ENCODE measurements at places on chromosomes 6 and 20.

GRCh38 chr20:23446505-23446904, 6.2 kb downstream of the CST11 start:
- peak; percentile 26 for DNase-seq

DNA sequence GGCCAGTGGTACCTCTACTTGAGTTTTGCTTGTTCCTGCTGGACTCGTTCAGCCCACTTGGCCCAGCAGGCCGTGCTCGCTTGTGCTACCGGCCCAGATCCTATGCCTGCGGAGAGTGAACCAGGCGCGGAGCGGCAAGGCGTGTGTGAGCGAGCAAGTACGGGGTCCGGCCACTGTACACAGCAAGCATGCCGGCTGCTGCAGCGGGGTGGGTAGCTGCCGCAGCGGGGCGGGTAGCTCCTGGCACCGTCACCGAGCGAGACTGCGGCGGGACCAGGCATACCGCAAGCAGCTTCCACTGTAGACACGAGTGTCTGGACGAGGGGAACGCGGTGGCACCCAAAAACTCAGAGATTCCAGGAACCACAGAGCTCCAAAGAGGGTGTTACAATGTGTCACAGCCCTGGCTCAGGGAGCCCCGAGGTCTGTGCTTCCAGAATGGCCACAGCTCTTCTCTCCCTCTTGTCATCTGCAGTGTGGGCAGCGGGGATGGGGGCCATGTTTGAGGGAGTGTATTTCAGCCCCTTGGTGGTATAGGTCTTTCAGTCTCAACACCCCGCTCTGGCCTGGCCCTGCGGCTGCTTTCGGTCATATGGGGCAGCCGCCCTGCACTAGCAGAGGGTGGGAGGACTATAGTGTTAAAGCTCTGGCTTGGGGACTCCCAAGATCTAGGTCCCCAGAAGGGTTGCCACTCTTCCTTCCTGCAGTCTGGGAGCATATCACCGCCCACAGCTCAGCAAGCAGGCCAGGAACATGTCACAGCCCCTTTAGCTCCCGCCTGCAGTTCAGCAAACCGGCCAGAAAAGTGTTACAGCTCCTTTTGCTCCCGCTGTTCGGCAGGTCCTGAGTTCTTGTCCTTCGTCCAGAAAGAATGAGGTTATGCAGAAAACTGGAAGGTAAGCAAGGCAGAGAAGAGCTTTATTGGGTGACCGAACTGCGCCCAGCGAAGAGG, 6.1 kb upstream of the RWDD1 start:
- DNase-seq = peak; percentile 24

- no peak for DNase-seq
These were observed 239.3 kb downstream of the OGFRL1 start for GRCh38 chr6:71527886-71528285.

GRCh38 chr20:38563802-38564431, 17.1 kb upstream of the ADIG start:
- no peak for DNase-seq

DNA sequence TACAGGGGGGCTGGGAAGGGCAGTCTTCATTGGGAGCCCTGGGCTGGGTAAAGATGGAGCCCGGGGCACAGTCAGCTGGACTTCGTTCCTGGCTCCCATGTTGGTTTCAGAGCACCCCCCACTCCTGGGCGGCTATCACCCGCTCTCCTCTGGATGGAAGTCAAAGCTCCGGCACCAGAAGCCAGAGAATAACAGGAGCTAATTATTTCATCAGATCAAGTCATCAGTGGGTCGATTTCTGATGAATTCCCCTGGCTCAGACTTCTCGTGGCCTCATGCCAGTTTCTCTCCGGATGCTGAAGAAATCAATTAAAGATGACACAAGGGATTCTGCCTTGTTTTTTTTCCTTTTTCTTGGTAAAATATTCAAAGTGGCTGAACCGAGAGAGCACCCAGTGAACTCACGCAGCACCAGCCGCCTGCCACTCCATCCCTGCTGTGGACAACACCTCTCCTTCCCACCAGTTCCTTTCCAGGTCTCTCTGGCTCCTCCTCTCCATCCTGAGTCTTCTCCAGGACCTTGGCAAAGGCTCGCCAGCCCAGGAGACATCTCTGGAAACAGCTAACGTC, 22.5 kb downstream of the SULF2 start:
- DNase-seq = no peak

DNA sequence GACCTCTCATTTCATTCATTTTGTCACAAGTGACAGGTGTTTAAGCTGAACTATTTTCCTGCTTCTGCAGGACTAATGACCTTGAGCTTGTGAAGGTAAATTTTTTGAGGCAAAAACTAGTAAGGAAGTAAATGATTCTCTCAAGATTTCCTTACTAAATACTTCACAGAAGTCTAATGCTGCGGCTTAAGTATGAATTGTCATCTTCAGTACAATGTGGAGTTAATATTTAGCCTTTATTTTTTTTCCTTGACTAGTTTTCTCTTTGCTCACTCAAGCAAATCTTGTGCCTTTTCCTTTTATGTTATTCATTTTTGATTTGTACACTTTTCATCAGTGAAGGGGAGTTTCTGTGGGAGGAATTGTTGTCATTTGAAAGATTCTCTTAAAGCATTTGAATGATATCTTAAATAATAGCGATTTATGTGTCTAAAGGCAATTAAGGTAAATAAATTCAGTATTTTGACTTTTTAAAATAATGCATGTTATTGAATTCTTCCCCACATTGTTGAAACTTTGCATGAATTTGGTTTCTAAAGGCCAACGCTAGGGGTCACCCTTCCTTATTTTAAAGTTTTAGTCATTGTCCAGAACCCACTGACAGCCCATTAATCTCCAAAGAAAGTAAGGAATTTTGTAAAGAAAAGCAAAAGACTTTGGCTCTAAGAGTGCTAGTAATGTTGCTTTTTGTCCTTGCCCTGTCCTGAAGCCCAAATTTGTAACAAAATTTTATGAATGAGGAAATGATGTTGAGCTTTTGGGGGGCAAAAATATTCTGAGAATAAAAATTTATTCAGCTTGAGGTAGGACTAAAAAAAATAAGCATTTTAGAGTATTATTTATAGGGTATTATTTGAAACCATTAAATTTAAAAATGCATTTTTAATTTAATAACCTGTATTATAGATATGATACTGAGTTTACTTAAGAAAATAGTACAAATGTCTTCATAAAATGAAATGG, 157.4 kb upstream of the LAMA2 start:
- DNase-seq = peak; percentile 51

- DNase-seq = peak; percentile 31
These were observed 31.7 kb upstream of the CST1 start for GRCh38 chr20:23782366-23782983.

DNA sequence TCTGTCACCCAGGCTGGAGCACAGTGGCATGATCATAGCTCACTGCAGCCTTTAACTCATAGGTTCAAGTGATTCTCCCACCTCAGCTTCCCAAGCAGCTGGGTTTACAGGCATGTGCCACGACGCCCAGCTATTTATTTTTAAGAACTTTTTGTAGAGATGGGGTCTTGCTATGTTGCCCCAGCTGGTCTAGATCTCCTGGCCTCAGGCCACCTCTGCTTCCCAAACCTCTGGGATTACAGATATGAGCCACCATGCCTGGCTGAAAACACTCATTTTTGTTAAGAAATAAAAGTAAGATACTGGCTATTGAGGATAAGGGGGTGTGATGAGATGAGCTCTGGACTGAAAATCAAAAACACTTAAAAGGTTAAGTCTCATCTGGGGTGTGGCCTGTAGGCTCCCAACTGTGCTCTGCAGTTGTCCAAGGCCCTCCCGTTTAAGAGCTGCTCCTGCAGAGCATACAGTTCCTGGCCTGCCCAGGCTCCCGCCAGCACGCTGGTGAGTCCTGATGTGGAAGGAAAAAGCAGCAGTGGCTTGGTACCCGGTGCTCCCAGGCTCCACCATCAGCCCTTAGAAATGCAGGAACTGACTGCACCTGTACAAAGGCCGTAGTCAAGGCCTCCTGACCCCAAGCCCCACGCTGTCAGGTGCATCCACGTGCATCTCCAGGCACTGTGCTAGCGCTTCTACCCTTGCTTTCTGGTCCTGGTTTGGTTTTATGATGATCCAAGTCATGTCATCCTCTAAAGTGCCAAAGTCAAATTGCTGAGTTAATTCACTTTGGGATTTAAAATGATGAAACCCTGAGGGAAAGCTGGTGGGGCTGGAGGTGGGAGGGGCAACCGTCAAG, 111.5 kb downstream of the TMEM242 start:
- no peak for DNase-seq

DNA sequence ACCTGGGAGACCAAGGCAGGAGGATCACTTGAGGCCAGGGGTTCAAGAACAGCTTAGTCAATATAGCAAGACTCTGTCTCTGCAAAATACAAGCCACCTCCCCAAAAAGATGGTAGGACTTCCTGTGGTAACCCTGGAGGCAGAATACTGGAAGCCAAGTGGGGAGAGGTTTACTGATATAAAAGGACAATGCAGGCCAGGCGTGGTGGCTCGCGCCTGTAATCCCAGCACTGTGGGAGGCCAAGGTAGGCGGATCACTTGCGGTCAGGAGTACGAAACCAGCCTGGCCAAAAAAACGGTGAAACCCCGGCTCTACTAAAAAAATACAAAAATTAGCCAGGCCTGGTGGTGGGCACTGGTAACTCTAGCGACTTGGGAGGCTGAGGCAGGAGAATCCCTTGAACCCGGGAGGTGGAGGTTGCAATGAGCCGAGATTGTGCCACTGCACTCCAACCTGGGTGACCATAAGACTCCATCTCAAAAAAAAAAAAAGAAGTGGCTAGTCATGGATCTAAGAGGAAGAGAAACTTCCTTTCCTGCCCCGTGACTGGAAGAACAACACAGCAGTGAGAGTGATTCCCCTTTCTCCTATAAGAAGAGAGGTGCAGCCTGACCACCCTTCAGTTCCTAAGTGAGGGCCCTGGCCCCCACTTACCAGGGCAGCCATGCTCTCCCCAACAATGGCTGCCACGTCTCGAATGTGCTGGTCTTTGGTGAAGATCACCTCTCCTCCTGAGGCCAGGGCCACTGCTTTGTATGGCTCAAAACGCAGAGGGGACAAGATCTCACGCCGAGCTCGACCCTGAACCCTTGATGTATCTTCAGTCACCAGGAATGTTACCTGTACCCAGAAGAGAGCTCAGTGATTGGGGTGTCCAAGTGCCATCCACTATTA, 6.2 kb downstream of the SAPCD1 start:
- DNase-seq = no peak

DNA sequence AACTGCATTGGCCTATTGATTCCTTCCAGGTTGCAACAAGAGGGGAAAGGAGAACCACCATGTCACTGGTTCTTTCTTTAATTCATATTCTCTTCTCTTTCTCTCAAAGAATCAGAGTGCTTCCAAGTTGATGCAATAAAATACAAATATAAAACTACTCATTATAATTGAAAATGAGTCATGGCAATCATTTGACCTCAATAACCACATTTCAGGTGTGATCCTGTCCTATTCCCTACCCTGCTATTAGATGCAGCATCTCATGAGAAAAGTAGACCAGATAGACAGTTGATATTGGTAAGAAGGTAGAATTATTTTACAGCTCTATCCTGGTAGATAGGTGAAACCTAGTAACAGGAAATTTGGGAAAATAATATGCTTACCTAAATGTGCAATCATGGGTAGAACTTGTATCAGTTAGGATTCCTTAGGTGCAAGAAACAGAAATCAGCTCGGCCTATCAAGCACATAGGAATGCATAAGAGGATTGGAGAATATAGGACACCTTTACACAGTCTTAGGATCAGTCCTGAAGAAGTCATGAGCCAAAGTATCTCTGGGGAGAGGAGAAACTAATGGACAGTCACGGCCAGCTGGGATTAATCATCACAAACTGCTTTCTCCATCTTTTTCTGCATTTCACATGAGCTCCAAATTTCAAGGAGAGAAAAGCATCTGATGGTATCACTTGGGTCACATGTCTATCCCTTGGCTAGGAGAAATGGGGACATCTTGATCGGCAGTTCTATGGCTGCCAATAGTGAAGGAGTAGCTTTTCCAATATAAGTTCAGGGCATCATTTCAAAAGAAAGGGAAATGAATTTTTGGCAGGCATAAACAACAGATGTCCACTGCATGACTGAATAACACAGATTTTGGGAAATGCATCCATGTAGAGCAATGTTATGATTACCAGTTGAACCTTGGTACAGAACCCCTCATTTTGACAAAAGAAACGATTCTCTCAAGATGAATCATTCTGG, 19.3 kb upstream of the RNF146 start:
- DNase-seq = peak; percentile 7

- DNase-seq = no peak
These were observed 29.6 kb downstream of the PRKN start for GRCh38 chr6:162697872-162698403.

DNA sequence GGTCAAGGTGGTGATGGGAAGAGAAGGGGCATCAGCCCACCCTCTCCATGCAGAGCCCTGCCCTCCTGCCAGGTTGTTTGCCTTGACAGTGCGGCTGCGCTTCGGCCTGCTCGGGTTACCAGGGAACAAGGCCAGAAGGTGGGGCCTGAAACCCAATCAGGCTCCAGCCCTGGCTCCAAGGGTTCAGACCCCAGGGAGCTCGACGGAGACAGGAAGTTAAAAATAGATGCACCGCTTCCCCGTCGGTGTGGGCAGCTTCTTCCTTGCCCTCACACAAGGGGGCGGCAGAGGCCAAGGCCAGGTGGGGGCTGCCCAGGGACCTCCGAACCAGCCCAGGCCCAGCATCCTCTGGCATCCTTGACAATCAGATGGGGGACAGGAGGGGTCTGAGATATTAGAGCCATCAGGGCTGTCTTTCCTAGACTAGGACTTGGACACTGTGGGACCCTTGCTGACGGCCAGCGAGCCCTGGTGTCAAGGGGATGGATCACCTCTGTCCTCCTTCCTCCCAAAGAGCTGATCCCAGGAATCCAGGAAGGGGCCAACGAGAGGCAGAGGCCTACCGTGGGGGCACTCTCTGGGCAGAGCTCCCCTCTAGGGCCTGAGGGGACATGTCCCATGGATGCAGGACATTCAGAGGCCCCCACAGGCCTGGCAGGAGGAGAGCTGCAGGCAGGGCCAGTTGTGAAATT, 65.2 kb downstream of the RIPOR3 start:
- peak; percentile 16 for DNase-seq

GRCh38 chr6:25132934-25133333, 146.2 kb upstream of the CARMIL1 start:
- no peak for DNase-seq

DNA sequence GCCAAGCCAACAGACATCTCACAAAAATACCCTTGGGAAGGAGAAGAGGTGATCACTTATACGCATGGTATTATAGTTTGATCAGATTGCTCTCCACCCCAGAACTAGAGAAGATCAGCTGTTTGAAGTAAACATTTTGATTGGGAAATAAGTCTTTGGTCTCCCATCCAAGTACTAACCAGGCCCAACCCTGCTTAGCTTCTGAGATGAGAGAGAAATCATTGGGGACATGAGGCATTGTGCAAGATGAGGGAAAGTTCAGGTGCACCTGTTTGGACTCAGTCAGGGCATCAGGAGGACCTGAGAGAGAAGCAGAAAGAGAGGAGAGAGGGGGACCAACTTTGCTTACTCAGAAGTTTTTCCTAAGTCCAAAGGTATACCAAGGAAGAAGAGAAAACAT, 11.4 kb downstream of the RIPK1 start:
- DNase-seq = no peak
